ENCODE measurements at places on chromosomes 16 and 17. TPM values are rescaled to one million over a fixed set of nuclear protein-coding genes. Genes with fewer than 3 reads are reported as not detected.

GRCh38 chr17:43834106-43834505 is 1.2 kb upstream of the MPP3 start:
- no peak for DNase-seq

DNA sequence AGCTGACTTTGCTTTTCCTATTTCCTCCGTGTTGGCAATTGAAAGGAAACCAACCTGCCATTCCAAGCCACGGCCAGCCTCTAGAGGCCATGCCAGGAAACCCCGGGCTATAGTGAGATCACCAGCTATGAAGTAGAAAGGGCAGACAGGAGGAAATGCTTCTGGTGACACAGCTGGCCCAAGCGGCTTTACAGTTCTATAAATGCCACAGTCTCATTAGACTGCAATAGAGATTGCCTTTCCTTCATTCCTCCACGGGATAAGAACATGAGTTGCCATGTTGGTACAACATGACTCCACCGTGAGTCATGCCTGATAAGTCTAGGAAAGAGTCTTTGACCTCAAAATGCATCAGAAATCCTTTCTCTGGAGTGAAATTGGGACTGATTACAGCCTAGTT is 384.9 kb downstream of the GRIN2A start:
- no peak for DNase-seq

DNA sequence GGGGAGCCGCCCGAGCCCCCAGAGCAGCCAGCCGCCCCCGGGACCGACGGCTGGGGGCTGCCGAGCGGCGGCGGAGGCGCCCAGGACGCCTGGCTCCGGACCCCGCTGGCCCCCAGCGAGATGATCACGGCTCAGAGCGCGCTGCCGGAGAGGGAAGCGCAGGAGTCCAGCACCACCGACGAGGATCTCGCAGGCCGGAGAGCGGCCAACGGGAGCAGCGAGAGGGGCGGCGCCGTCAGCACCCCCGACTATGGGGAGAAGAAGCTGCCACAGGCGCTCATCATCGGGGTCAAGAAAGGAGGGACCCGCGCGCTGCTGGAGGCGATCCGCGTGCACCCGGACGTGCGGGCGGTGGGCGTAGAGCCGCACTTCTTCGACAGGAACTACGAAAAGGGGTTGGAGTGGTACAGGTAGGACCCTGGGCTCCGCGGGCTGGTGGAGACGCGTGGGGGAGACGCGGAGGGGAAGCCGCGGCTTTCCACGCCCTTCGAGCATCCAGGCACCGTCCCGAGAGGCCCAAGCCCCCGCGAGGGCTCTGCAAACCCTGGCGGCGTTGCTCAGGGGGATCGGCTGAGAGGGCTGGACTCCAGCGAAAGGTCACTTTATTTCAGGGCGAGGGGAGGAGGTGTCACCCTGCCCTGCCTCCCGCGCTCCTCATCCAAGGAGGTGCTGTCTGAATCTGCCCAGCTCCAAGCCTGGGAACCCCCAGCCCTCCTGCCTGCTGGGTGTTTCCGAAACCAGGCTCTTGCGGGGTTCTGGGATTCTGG is 1.2 kb downstream of the HS3ST4 start:
- no peak for DNase-seq

- DNase-seq: no peak
Observed at GRCh38 chr17:63480192-63480784, 3.4 kb downstream of the ACE start.

Gene RNF157
- 3.3 TPM for total RNA-seq

Gene SAMD14
- 3.1 TPM for total RNA-seq

Gene ANKRD13B
- total RNA-seq: 18.1 TPM

Gene NPIPA2
- 0.71 TPM for total RNA-seq

Gene NFAT5
- 5.6 TPM for total RNA-seq

Gene CDH1
- total RNA-seq: not detected

Data from SJCRH30 (cell line).